ENCODE measurements at places on chromosomes 3 and 15.
A peak's percentile ranks its signal among the peaks of the same experiment; 100 is the strongest.

- DNase-seq = no peak
These were observed 244.7 kb upstream of the TBL1XR1 start for GRCh38 chr3:177441813-177442646.

DNA sequence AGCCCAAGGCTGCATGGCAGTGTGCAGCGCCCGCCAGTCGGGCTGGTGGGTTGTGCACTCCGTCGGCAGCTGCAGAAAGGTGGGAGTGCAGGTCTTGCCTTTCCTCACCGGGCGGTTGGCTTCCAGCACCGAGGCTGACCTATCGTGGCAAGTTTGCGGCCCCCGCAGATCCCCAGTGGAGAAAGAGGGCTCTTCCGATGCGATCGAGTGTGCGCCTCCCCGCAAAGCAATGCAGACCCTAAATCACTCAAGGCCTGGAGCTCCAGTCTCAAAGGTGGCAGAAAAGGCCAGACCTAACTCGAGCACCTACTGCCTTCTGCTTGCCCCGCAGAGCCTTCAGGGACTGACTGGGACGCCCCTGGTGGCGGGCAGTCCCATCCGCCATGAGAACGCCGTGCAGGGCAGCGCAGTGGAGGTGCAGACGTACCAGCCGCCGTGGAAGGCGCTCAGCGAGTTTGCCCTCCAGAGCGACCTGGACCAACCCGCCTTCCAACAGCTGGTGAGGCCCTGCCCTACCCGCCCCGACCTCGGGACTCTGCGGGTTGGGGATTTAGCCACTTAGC lies 4.3 kb downstream of the ISL2 start:
- no peak for DNase-seq

- peak; percentile 91 for DNase-seq
These were observed 246.8 kb downstream of the NR1D2 start for GRCh38 chr3:24191801-24192403.

DNA sequence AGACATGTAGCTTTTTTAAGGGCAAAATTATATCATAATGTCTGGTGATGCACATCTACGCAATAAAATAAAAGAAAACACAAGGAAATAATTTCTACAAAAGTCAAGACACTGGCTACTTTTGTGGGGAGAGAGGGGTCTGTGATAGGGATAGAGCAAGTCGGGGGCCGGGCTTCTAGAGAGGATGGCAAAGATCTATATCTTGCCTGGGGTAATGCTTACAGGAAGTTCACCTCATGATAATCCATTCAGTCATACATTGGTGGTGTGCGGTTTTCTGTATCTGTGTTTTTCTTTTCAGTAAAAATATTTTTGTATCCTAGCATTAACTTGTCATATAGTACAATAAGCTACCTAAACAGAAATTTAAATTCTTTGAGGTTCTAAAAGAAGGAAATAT lies 178.8 kb downstream of the ARRDC4 start:
- DNase-seq = no peak

DNA sequence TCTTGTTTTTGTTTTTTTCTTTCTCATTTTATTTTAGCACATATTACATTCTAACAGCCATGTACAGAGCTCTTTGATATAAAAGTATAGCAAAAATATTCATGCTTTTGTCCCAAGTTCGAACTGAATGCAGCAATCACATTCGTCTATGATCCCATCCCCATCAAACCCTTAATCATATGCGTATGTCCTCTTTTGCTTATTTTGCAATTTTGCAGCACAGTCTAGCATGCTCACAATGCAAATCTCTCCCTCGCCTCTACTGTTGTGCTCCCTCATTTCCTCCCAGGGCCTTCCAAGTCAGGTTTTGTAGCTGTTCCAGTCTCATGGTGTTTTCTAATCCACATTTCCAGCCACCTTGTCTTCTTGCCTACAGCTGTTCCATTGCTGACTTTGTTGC lies 144.6 kb upstream of the VEPH1 start:
- no peak for DNase-seq

GRCh38 chr15:101651554-101652097 lies 555 bp downstream of the TM2D3 start:
- peak; percentile 48 for DNase-seq

- DNase-seq = no peak
These were observed 86.9 kb upstream of the BCL6 start for GRCh38 chr3:187832202-187832601.

DNA sequence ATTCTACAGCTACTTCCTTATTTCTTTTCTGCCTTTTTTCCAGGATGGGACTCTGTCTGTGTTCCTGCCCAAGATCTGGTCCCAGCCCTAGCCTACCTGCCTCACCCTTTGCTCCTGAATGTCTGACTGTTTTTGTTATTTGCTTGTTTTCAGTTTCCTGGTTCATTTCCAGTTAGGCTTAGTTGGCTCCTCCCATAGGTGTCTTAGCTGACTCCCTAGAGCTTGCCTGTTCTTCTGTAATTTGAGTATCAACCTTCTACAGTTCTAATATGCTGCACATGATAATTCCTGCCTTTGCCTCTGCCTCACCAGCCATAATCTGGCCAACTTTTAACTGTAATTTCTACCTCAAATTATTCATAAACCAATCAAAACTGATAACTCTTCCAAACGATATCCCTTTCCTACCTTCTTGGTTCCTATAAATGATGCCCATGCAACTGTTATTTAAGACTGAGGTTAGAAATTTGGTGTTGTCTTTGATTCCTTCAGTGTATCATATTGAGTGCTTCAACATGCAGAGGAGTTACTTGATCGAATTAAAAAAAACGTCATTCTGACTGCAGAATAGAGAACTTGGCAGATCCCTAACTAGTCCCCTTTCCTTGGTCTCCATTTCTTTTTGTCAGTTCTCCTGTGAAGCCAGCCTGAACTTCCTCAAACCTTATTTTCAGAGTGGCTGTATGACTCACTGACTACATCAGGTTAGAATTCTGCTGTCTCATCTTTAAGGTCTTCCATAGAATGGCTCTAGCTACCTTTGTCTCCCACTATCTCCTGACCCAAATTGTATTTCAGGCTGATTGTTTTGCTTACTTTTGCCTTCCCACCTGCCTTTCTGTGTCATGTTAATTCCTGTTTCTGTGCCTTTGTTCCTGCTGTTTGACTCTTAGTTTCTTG lies 8.4 kb downstream of the GOLM2 start:
- no peak for DNase-seq

DNA sequence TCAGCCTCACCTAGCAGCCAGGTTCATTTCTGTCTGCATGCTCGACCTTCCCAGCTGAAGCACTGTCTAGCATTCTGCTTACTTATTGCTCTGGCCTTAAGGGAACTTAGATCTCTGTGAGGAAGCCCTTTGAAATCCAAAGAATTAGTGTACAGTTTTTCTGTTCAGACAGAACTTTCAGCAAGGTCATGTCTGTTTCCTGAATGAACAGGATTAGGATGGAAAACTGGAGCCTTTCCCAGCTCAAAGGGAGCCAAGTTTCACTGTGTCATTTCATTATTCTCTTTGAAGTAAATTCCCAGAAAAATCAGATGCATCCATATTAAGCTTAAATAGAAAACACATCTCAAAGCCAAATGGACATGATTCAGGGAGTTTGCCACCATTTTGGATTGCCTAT lies 457.3 kb upstream of the KCNMB2 start:
- DNase-seq = no peak

- DNase-seq = peak; percentile 24
These were observed 359.2 kb upstream of the THRB start for GRCh38 chr3:24853685-24854490.

DNA sequence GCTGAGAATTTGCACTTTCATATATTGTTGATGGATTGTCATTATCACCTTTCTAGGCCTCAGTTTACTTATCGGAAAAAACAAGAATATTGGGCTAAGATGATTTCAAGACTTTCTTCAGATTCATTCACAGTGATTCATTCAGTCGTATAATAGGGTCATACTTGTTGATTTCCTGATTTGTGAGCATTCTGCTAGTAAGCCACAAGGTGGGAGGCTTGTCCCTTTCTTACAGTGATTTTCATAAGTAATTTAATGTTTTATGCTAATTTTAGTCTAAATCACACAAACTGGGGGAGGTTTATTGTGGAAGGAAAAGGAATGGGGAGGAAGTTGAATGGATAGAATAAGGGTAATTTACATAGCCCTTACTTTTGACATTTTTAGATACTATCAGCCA lies 126.8 kb upstream of the GOLGA6L4 start:
- DNase-seq = no peak

GRCh38 chr3:167886690-167887089 lies 151.2 kb downstream of the SERPINI1 start:
- no peak for DNase-seq

GRCh38 chr15:27705056-27705455 lies 394.1 kb downstream of the OCA2 start:
- peak; percentile 90 for DNase-seq

DNA sequence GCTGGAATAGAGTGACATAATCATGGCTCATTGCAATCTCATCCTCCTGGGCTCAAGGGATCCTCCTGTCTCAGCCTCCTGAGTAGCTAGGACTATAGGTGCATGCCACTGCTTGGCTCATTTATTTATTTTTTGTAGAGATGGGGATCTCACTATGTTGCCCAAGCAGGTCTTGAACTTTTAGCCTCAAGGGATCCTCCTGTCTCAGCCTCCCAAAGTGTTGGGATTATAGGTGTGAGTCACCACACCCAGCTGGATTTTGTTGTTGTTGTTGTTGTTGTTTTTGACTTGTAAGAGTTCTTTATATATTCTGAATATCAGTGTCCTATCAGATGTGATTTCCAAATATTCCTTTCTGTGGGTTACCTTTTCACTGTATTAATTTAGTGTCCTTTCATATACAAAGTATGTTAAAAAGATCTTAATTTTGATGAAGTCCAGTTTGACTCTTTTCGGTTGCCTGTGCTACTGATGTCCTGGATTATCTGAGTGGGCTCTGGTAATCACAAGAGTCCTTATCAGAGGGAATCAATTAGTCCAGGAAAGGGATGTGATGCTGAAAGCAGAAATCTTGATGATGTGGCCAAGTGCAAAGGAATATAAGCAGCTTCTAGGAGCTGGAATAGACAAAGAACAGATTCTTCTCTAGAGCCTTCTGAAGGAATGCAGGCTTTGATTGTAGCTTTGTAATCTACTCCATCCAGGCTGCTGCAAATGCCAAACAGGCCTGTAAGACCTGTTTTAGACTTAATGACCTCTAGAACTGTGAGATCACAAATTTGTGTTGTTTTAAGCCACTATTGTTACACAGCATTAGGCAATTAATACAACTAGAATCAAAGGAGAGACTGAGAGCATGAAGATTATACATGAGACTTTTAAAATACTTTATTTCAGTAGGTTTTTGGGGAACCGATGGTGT lies 30.2 kb downstream of the NCK1 start:
- no peak for DNase-seq

DNA sequence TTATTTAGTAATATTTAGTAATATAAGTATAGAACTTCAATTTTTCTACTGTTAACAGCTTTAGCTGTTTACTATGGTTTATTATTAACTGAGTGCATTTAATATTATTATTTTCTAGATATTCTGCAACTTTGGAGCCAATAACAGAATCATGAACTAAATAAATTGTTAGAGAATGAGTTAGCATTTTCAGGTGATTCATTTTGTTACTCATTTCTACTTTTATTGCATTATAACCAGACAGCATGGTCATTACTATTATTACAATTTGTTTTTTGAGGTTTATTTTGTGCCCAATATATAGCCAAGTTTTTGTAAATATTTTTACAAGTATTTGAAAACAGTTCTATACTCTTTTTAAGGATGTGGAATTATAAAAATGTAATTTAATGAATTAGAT lies 279.6 kb downstream of the SQOR start:
- no peak for DNase-seq

DNA sequence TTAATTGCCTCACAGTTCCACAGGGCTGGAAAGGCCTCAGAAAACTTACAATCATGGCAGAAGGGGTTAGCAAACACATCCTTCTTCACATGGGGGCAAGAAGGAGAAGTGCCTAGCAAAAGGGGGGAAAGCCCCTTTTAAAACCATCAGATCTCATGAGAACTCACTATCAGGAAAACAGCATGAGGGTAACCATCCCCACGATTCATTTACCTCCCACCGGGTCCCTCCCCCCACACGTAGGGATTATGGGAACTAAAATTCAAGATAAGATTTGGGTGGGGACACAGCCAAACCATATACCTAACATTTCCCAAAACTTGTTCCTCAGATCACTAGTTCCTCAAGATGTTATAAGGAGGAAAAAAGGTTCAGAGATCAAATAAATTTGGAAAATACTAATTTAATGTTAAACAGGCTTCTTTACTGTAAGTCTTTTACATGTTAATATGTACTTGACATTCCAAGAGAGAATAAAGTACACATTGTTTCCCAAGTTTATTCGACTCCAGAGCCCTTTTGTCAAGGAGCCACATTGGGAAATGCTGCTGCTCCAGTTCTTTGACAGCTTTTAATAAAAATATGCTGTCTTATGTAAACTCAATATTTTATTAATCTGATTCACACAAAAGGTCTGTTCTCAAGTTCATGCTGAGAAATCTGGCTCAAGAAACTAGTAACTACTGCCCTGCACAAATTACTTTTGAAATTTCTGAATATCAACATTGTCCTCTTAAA lies 17.8 kb downstream of the HERC1 start:
- DNase-seq = no peak

- no peak for DNase-seq
These were observed 121.8 kb downstream of the OSBPL10 start for GRCh38 chr3:31859245-31859644.

DNA sequence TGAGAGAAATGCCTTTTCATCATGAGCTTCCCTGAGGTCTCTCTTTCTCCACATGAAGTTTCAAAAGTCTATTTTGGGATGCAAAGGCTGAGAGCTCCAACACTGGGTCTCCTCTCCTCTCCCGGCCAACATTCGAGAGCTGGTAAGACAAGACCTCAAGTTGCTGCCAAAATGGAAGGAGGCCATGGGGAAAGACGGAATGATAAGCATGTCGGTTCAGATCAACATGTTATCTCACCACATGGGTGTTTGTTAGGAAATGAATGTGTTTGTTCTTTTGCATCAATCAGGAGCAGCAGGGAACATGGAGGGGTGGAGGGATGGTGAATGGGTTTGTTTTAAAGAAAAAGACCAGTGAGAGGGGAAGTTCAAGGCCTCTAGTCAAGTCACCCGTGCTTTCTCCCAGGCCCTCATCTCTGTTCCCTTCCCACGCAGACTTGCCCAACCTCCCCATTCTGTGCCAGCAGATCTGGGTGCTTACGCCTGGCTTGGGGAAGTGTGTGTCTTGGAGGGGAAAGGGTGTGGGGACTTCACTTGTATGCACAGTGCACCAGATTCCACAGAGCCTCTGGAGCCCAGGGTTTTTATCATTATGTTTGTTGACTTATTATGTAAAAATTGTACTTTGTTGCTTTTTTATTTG lies 23.5 kb upstream of the ATP10A start:
- DNase-seq = no peak

GRCh38 chr3:126433496-126434263 lies 39.0 kb downstream of the CFAP100 start:
- DNase-seq = no peak

- DNase-seq = no peak
These were observed 48.9 kb downstream of the FAIM start for GRCh38 chr3:138657508-138657907.

DNA sequence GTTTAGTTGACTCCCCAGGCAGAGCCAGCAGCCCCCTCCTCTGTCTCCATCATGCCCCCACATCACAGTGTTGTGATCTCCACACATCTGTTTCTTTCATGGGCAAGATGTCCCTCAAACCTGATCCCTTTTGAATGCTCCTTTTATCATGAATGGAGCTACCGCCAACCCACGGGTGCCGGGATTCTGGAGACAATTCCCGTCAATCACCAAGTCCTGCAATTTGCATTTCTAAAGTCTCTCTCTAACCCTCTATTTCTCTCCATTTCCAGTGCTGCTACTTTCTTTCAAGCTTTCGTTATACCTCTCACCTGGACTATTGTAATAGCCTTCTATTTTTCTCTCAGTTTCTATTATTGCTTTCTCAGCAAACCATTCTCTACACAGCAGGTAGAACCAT lies 89.7 kb upstream of the CCNL1 start:
- DNase-seq = no peak

GRCh38 chr3:53193466-53194209 lies 32.6 kb downstream of the PRKCD start:
- no peak for DNase-seq
